Articular chondrocyte of knee joint (primary cell): ENCODE measurements at places on chromosomes 1 and 21. TPM values are rescaled to one million over a fixed set of nuclear protein-coding genes. Genes with fewer than 3 reads are reported as not detected.

Gene CFHR2
- not detected in 2 replicates for total RNA-seq

Gene AMPD1
- not detected in 2 replicates for total RNA-seq

Gene OR2L13
- total RNA-seq: not detected in 2 replicates

Gene CEPT1
- 59.6 and 79.4 TPM in 2 replicates for total RNA-seq

Gene FCRLB
- total RNA-seq: 1.3 and 2.1 TPM in 2 replicates

Gene CR1L
- total RNA-seq: not detected in 2 replicates

Gene GJB4
- not detected in 2 replicates for total RNA-seq

Gene EDARADD
- 1.2 and 1.6 TPM in 2 replicates for total RNA-seq

Gene COL8A2
- total RNA-seq: 53.4 and 60.5 TPM in 2 replicates

Gene CLEC20A
- total RNA-seq: not detected in 2 replicates

Gene GPATCH4
- total RNA-seq: 10.5 and 10.6 TPM in 2 replicates

Gene KDF1
- total RNA-seq: not detected in 2 replicates

Gene EFCAB14
- 75.3 and 79.7 TPM in 2 replicates for total RNA-seq

Gene SH2D2A
- total RNA-seq: 0.52 TPM in 1 of 2 replicates, not detected in the other

Gene PLEKHG5
- total RNA-seq: 3.9 and 5.0 TPM in 2 replicates

Gene ATP6V1G3
- not detected in 2 replicates for total RNA-seq

Gene PAQR6
- 0.26 and 0.43 TPM in 2 replicates for total RNA-seq

Gene FCRL5
- total RNA-seq: not detected in 2 replicates

Gene DPT
- total RNA-seq: 5.6 and 7.6 TPM in 2 replicates

Gene TAF12
- 40.1 and 40.2 TPM in 2 replicates for total RNA-seq

Gene REN
- total RNA-seq: not detected in 2 replicates

Gene CRYAA
- not detected in 2 replicates for total RNA-seq

Gene RAB13
- total RNA-seq: 58.9 and 67.0 TPM in 2 replicates
